ENCODE measurements at places on chromosomes 6 and 20.

GRCh38 chr6:13229205-13230085 is 98.9 kb downstream of the TBC1D7 start:
- peak; percentile 10 for DNase-seq

DNA sequence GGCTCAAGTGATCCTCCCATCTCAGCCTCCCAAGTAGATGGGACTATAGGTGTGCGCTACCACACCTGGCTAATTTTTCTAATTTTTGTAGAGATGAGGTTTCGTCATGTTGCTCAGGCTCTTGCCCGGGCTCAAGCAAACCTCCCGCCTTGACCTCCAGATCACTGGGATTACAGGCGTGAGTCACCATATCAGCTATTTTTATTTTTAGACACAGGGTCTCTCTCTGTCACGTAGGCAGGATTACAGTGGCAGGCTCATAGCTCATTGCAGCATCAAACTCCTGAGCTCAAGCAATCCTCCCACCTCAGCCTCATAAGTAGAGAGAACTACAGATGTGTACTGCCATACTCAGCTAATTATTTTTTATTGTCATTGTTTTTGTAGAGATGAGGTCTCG is 41.7 kb downstream of the SLC23A2 start:
- no peak for DNase-seq

- DNase-seq, result no peak
Measured at GRCh38 chr20:62570897-62571668, 71.2 kb upstream of the SLCO4A1 start.

- peak; percentile 93 for DNase-seq
Measured at GRCh38 chr20:37178839-37179682, at the start of the genes MROH8 and RPN2. TSS of gene MROH8 (minus strand) at chr20:37179548. TSS of gene RPN2 (plus strand) at chr20:37179330. CDS start at chr20:37179357, 27 bp downstream.

- no peak for DNase-seq
Measured at GRCh38 chr6:169983651-169984050, 232.2 kb downstream of the ERMARD start.

DNA sequence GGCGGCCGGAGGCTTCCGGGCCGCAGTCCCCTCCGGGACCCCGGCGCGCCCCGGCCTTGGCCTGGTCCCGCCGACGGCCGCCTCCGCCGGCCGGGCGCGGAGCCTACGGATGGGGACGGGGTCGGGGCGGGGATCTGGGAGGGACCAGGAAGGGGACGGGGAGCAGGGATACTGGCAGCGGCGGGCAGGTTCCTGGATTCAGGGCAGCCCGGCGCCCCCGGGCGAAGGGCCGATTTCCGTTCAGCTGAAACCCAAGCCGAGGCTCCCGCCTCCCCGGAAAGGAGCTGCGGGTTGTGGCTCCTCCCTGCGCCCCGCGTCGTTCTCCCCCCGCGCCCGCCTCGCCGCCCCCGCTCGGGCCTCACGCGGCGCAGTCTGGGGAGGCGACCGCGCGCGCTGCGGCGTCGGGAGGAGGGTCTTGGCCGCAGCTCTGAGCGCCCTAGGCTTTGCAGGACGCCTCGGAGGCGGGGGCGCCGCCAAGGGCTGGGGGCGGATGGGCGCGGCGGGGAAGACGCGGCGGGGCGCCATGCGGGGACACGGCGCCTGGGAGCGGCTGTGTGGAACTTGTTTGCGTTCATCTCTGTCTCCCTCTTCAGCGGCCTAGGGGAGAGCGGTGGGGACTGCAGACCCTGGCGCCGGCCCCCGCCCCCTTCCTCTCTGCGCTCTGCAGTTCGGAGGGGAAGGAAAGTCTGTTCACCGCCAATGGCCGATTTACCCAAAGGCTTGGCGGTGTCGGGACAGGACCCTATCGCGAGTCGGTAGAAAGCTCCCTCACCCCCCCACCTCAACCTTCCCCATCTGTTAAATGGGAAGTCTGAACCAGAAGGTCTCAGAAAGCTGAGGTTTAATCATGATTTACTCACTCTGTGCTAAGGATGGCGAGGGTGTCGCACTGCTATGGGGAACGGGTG is 22.7 kb upstream of the TMEM181 start:
- DNase-seq, result peak; percentile 31

GRCh38 chr20:33460711-33461110 is 17.1 kb upstream of the SNTA1 start:
- DNase-seq, result no peak

DNA sequence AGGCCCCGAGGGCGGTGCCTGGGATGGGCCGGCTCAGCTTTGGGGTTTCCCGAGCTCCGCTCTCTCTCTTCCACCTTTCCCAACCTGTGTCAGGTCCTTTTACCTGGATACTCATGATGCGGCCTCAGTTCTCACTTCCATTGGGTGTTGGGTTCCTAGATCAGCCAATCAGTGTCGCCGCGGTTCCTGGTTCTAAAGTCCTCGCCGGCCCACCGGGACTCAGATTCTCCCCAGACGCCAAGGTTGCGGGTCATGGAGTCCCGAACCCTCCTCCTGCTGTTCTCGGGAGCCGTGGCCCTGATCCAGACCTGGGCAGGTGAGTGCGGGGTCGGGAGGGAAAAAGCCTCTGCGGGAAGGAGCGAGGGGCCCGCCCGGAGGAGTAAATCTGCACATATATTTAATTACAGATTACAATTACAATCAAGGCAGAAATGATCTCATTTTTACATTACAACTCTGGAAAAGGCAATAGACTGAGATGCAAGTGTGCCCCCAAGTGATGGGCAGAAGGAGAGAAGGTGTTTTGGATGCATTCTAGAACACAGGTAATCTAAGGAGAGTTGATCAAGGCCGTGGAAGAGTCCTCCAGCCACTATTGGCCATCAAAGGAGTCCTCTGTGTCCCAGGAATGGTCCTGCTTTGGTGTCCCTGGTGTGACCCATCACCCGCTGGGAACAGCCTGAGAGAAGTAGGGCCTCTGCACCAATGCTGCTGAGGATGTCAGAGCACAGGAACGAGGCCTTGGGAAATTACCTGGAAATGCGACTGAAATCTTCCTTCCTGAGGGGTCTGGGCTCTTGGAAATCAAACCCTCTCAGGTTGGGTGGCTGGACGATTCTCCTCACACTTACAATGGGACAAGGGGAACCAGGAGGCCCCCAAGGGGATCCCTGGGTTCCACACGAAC is 34.7 kb upstream of the MICB start:
- peak; percentile 93 for DNase-seq

Data from central memory CD4-positive, alpha-beta T cell (primary cell).